ENCODE measurements at places on chromosomes 1 and 21.

GRCh38 chr1:9270290-9270883, 22.3 kb upstream of the SPSB1 start:
- no peak for DNase-seq

- DNase-seq = no peak
Measured at GRCh38 chr21:30329203-30329875, 8.2 kb downstream of the KRTAP27-1 start.

GRCh38 chr21:45093035-45093532, 18.7 kb downstream of the ADARB1 start:
- DNase-seq = no peak

DNA sequence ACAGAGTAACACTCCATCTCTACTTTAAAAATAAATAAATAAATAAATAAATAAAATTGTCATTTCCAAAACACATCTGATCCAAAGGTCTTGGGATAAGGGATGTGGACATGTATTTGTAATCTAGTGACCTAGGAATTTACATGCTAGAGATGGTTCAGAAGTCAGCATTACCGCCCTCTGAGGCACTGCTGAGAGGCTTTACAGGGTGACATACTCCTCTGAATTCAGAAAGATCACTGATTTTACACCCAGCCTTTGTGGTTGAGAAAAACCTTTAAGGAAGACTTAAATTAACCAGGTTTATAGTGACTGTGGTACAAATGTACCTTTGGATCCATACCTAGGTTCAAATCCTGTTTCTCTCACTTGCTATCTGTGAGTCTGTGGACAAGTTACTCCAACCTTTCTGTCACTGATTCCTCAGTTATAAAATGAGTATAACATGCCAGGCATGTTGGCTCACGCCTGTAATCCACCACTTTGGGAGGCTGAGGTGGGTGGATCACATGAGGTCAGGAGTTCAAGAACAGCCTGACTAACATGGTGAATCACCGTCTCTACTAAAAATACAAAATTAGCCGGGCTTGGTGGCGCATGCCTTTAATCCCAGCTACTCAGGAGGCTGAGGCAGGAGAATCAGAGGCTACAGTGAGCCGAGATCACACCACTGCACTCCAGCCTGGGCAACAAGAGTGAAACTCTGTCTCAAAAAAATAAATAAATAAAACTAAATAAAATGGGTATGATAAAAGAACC, 20.1 kb downstream of the OSBPL9 start:
- no peak for DNase-seq
